HTR-8/SVneo (cell line): ENCODE measurements at places on chromosomes 4 and X.

GRCh38 chrX:37060999-37061398, 52.8 kb downstream of the FAM47C start:
- no peak for DNase-seq

DNA sequence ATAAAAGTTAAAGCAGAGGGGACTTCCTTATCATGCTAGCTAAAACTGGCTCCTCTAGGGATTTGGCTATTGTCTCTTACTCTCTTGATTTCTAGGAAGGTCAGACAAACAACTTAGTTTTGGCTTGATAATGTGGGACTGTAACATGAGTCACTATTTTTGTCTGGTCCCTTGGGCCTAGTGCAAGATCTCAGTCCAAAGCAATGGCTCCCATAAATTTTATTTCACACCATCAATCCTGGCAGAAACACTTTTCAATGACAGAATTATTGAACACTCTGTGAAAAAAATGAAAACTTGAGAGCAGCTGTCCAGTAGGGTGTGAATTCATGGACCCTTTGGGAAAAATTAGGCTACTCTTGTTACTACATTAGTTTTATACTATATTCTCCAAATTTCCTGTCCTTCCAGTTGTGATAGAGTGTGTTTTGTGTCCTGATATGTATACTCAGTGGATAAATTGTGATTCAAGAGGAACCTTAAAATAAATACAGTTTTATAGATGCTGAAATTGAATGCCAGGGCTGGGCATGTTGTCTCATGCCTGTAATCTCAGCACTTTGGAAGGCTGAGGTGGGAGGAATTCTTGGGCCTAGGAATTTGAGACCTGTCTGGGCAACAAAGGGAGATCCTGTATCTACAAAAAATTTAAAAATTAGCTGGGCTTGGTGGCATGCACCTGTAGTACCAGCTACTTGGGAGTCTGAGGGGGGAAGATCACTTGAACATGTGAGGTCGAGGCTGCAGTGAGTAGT, 10.8 kb upstream of the SNCA start:
- no peak for DNase-seq

- DNase-seq, result no peak
Measured at GRCh38 chrX:50103176-50103575, 97.6 kb downstream of the AKAP4 start.

DNA sequence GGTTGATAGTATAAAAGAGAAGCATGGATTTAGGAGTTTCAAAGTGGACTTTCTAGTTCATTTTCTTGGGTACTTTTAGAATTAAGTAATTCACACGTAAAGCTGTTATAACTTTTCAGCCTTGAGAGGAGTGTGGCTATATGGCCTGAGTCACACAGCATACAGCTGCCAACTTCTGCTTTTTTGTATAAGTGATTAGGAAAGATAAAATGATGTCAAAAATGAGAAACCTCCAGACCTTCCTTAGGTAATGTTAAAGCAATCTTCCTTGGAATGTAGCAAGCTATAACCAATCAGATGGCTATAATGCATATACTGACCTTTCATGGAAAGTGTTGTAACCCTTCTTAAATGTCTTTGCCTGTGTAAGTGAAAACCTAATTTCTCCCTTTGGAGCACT, 39.2 kb downstream of the RAB40AL start:
- DNase-seq, result no peak

DNA sequence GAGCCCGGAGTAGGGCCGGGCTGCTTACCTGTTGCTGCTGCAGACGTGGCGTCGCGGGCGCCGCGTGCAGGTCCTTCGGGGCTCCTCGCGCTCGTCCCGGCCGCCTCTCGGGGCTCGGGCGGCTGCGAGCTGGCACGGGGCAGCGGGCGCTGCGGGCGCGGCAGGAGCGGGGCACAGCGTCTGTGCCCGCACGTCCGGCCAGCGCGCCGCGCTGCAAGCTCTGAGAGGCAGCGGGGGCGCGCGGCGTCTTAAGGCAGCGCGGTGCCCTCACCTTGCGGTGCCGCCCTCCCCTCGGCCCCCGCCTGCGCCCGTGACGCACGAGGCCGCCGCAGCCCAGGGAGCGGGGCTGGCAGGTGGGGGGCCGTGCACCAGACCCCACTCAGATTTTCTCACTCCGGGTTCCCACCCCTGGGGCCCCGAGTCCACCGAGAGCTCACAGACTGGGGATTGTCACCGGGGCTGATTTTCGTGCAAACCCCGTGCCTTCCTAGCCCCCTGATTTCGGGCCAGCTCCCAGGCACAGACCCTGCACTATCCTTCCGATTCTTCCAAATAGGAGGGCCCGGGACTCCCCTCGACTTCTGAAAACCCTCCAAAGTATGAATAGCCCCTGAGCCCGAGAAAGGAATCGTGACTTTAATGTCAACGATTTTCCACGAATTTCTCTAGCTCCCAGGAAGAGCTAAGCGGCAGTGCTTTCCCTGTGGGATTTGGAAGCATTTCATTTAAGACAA, at the start of gene GPR101:
TSS of gene GPR101 (minus strand) at position 222 of the 734 bp plus-strand sequence. CDS start 2,321 bp downstream, outside the sequence.
- no peak for DNase-seq
